Esophagus squamous epithelium (tissue), 5 donors: ENCODE measurements at places on chromosomes 3 and 15.

GRCh38 chr15:69498987-69499386 lies 46.4 kb downstream of the RPLP1 start:
- H3K4me3 ChIP-seq = no peak overlapping the region
- H3K27me3 ChIP-seq = no peaks in the 10 kb centered on the region
- DNase-seq = no peak
- no peak overlapping the region for H3K27ac ChIP-seq
- no peaks in the 10 kb centered on the region for H3K4me1 ChIP-seq
- no peaks in the 10 kb centered on the region for H3K36me3 ChIP-seq

GRCh38 chr15:27824841-27825422 lies 274.2 kb downstream of the OCA2 start:
- H3K4me3 ChIP-seq = no peak overlapping the region
- H3K36me3 ChIP-seq = no peaks in the 10 kb centered on the region

GRCh38 chr3:39528844-39529243 lies 61.4 kb downstream of the MOBP start:
- no peaks in the 10 kb centered on the region for H3K27me3 ChIP-seq
- no peak for DNase-seq
- no peak overlapping the region for H3K27ac ChIP-seq
- no peaks in the 10 kb centered on the region for H3K4me1 ChIP-seq

DNA sequence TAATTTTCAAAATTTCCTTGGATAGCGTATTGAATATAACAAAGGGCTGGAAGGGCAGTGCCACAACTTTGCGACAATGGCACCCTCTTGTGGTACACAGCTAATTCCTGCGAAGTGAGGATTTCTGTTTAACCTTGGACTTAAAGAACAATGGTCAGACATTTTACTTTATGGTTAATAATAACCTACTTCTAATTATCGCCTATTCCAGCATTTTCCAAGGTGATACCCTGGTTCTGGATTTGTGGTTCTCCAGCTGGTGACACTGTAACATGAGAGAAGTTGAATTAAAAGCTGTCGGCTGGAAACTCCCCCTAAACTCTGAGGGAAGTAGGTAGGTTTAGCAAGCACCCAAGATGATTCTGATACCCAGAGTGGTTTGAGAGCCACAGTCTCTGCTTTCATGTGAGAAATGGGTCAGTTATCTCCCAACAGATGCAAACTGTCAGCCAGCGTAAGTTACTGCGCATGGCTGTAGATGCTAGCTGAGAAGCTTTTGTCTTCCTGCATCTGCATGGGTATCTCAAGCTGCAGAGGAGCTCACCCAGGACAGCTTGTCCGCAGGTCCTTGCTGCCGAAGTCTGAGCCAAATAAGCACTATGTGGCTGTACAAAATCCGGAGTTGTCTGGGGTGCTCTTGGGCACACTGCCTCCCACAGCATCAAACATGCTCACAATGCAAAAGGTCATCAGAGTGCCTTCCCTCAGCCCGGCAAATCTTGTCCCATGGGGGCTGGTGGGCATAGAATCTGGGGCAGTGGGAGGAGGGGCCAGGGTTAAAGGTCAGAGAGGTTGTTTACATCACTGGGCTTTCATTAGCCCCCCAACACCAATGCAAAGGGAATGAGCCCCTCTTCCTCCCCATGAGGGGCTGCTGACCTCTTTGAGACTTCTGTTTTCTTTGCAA lies 6.6 kb upstream of the CHSY1 start:
- no peaks in the 10 kb centered on the region for H3K4me1 ChIP-seq
- H3K27me3 ChIP-seq = no peaks in the 10 kb centered on the region
- DNase-seq = no peak
- no peaks in the 10 kb centered on the region for H3K36me3 ChIP-seq

GRCh38 chr3:48412375-48413001 lies 17.4 kb downstream of the PLXNB1 start:
- no peaks in the 10 kb centered on the region for H3K27me3 ChIP-seq
- DNase-seq = no peak
- H3K36me3 ChIP-seq = peaks cover 74% of the 10 kb centered on the region

DNA sequence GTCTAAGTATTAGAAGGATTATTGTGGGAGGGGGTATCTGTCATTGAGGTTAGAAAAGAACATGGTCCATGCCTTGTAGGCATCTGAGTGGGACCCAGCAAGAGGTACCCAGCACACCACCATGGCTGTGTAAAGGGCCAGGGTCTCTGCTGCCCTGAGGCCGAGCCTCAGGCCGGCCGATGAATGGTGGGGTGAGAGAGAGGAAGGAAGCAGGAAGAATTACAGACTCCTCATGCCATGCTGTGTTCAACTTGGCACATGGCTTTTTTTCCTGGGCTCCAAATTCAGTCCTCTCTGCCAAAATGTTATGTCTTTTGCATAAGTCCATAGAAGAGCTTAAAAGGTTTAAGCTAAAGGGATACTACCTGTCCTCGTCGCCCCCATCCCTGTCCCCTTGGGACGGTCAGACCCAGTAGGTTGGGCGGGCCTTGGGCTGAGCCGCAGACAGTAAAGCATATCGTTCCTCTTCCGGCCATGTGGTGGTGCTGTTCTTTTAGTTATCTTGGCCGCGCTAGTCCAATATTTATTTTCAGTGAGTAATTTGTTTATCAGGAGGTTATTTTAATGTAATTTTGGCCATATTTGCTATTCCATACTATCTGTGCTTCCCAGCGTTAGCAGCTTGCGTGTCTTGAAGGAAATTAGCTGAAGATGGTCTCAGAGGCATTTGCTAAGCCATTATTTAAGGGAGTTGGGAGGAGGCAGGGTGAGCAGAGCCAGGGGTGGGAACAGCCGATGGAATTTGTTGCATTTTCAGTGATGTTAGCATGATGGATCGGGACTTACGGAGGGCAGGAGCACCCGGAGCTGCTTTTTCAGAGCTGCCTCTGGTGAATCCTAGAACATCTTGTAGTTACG lies 152.4 kb downstream of the AGBL1 start:
- H3K27me3 ChIP-seq = no peaks in the 10 kb centered on the region
- no peak overlapping the region for H3K4me3 ChIP-seq
- no peaks in the 10 kb centered on the region for H3K4me1 ChIP-seq

DNA sequence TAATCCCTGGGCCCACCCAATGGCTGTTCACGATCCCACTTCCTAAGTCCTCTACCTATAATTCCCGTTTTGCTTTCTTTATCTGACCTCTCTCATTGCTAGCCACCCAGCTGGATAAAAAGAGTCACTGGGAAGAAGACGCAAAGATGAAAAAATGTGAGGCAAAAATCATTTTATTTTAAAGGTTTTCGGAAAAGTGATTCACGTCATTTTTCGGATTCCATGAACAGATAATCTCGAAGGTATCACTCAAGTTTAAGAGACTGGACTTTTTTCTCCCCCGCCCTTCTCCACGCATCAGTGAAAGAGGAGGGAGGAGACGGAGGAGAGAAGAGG lies 266.6 kb downstream of the CGGBP1 start:
- peak overlapping the region; percentile 51 for H3K27ac ChIP-seq
- H3K4me3 ChIP-seq = peak overlapping the region; percentile 40
- H3K36me3 ChIP-seq = no peaks in the 10 kb centered on the region
- H3K4me1 ChIP-seq = peaks cover 4% of the 10 kb centered on the region
- DNase-seq = no peak

DNA sequence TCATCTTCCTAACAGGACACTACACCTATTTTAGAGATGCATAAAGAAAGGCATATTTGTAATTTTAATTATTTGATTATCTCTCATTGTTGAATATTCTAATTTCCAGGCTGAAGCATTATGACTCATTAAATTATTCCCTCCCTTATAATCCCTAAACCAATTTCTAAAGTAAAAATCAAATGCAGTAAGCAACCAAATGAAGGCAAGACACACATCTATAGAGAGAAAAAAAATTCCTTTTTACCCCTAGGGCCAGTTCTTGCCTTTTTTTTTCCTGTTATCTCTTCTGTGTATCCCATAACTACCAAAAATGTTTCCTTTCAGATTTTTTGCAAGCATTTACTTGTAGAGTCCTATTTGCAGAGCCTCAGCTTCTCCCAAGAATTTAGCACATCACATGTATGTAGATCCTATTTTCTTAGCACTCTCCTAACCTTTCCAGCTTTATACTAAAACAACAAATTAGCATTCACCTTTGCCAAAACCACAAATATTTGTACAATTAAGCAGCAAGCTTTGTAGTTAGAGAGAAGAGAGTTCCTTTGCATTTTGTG lies 177.9 kb downstream of the SATB1 start:
- H3K4me1 ChIP-seq = no peaks in the 10 kb centered on the region
- no peak for DNase-seq
- H3K4me3 ChIP-seq = no peak overlapping the region
- no peaks in the 10 kb centered on the region for H3K36me3 ChIP-seq
- H3K27ac ChIP-seq = no peak overlapping the region
- H3K27me3 ChIP-seq = no peaks in the 10 kb centered on the region

DNA sequence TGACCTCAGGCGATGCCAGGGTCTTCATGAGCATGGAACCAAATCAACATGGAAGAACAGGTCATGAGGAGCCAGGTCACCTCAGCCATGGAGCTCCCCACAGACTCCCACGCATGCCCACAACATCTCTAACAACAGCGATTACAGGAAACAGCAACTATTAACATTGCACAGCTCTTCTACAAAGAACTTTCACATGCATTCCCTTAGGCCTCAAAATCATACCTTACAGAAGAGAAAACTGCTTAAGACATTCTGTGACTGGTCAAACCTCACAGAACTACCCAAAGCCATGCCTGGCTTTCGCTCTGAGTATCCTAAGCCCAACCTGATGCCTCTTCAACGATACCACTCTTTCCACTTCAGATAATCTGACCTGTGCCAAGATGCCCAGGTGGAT lies 117.8 kb downstream of the OXNAD1 start:
- H3K27me3 ChIP-seq = no peaks in the 10 kb centered on the region
- H3K36me3 ChIP-seq = no peaks in the 10 kb centered on the region
- no peak overlapping the region for H3K4me3 ChIP-seq
- peaks cover 13% of the 10 kb centered on the region for H3K4me1 ChIP-seq
- no peak overlapping the region for H3K27ac ChIP-seq

GRCh38 chr15:67824976-67825880 lies at the start of gene SKOR1:
Gene SKOR1 (plus strand): TSS chr15:67825509. CDS start chr15:67825603, 94 bp downstream.
- H3K27ac ChIP-seq = no peak within 1 kb of the TSS
- peaks cover 69% of the 10 kb centered on the region for H3K4me1 ChIP-seq
- DNase-seq = no peak
- H3K27me3 ChIP-seq = peaks cover 82% of the 10 kb centered on the region
- H3K36me3 ChIP-seq = no peaks in the 10 kb centered on the region

GRCh38 chr3:178439504-178439903 lies 96.7 kb upstream of the KCNMB2 start:
- no peak overlapping the region for H3K4me3 ChIP-seq
- H3K36me3 ChIP-seq = no peaks in the 10 kb centered on the region
- H3K4me1 ChIP-seq = no peaks in the 10 kb centered on the region
- H3K27ac ChIP-seq = no peak overlapping the region
- no peak for DNase-seq

DNA sequence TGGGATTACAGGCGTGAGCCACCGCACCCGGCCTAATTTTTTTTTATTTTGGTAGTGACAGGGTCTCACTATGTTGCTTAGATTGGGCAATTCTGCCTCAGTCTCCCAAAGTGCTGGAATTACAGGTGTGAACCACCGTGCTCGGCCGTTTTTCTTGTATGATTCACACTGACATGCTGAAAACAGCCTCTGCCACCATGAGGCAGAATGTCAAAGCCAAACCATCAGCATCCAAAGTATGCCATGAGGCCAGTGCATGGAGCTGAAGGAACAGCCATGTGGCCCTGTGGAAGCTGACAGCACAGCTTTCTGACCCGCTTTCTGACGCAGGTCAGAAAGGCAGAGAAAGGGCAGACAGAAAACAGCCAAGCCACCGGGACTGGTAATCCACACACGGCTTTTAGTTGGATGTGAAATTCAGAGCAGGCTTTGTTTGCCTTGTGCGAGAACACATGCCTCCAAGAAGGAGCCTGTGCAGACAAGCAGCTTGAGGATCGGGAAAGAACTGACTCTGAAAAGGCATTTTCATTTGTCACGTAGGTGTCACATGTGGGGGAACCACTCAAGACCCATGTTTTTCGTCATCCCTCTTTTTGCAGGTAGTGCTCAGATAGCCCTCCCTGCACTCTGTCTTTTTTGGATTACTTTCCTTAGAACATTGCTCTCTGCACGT lies 25.1 kb downstream of the XYLB start:
- no peak overlapping the region for H3K4me3 ChIP-seq
- no peaks in the 10 kb centered on the region for H3K27me3 ChIP-seq
- H3K36me3 ChIP-seq = no peaks in the 10 kb centered on the region

- H3K27me3 ChIP-seq = no peaks in the 10 kb centered on the region
- no peak overlapping the region for H3K27ac ChIP-seq
- no peaks in the 10 kb centered on the region for H3K4me1 ChIP-seq
Measured at GRCh38 chr15:96037584-96037983, 292.9 kb upstream of the NR2F2 start.

DNA sequence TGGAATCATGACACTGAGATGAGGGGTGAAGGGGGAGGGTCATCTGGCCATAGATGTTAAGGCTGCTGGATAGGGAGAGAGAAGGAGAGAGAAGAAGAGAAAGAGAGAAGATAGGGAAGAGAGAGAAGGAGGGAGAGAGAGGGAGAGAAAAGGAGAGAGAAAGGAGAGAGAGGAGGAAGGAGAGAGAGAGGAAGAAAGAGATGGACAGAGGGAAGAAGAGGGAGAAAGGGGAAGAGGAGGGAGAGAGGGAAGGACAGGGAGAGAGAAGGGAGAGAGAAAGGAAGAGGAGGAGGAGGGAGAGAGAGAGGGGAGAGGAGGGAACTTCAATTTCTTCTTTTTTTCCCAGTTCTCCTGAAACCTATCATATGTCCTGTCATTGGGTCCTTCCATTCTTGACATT lies 15.1 kb upstream of the RBP1 start:
- H3K27ac ChIP-seq = no peak overlapping the region
- no peak overlapping the region for H3K4me3 ChIP-seq
- no peaks in the 10 kb centered on the region for H3K36me3 ChIP-seq
- no peak for DNase-seq
- H3K27me3 ChIP-seq = no peaks in the 10 kb centered on the region

DNA sequence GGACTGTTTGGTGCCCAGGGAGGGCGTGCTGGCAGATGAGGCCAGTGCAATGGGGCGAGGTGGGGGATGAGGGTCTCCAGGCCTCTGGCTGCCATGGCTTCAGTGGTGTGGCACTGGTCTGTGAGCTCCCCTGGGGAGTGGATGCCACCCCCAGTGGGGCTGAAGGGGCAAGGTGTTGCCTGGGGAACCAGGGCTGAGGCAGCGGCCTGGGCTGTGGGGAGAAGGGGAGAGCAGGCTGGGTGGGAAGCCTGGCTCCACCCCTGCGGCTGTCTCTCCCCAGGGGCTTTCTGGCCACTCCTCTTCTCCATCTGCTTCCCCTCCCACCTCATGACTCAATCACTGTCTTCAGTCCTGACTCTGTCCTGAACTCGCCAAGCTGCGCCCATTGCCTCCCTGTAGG lies 88.4 kb upstream of the TLE3 start:
- H3K36me3 ChIP-seq = no peaks in the 10 kb centered on the region
- H3K27ac ChIP-seq = no peak overlapping the region
- DNase-seq = no peak
- H3K27me3 ChIP-seq = no peaks in the 10 kb centered on the region
